ENCODE measurements at places on chromosomes 1 and 21.

DNA sequence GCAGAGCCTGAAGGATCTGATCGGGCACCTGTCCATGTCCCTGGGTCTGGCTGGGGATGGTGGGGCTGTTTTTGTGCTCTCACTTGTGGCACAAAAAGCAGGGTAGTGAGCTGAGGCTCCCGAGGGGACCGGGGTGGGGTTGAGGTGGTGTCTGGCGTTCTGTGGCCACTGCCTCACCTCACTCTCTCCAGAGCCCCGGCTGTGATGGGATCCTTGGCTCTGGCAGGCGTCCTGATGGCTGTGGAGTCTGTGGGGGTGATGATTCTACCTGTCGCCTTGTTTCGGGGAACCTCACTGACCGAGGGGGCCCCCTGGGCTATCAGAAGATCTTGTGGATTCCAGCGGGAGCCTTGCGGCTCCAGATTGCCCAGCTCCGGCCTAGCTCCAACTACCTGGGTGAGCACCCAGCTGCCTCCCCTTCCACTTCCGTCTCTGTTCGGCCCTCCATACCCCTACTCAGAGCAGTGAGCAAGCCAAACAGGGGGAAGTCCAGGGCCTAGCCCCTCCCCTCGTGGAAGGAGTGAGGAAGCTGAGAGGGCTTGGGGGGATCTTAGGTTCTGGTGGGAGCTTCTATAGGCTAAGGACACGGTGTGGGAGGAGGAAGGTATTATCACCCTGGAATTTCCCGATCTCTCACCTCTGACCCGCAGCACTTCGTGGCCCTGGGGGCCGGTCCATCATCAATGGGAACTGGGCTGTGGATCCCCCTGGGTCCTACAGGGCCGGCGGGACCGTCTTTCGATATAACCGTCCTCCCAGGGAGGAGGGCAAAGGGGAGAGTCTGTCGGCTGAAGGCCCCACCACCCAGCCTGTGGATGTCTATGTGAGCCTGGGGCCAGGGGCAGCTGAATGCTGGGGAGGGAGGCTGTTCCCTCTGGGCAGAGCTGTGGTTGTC, 7.0 kb downstream of the ADAMTSL4 start:
- no peak for DNase-seq

DNA sequence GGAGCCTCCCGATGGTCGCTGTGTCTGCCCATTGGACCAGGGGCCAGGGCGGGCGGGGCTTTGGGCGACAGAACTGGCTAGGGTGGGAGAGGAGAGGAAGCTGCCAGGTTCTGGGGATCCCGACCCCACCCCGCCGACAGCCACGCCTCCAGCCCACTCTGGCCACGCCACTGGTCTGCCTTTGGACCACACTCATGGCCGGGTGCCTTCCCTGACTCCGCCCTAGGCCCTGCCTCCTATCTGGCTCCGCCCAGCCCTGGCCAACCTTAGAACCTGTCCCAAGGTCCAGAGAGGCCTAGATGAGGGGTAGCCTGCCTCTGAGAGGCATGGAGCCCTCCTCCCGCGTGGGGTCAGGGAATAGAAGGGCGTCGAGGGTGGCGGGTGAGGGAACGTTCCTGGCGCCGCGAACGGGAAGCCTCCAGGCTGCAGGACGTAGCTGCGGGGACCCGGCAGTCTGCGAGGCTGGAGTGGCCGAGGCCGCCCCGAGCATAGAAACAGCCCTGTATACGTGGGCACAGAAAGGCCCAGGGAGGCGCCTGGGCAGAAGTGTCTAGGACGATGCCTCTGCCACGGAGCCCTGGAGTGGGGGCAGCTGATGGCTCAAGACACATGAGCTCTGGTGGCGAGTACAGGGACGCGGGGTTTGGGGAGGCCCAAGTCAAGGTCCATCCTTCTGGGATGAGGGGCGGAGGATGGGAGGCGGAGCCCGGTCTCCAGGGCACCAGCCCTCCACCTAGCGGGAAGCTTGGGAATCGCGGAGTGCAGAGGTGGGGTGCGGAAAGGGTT, 11.5 kb upstream of the COL16A1 start:
- DNase-seq = peak; percentile 96

DNA sequence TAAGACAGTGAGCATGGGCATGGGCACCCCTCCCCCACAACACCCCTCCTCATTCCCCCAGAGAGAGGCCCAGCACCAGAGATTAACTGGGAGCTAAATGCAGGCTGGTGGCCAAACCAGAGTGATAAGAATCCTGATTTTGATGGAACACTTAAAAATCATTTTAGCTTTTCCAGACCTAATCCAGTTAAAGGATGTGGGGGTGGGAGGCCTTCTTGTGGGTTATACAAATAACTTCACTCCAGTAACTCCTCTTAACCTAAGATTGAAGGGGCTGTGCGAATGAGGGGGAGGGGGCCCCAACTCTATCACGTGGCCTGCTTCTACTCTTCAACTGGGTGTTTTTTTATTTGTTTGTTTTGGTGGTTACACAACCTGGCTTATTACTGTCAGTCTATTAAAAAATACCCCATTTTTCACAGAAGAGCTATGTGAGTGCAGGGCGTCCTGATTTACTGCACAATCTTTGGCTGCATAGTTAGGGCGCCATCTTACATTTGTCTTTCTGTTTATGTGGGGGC, 398.1 kb upstream of the LYPLAL1 start:
- no peak for DNase-seq

DNA sequence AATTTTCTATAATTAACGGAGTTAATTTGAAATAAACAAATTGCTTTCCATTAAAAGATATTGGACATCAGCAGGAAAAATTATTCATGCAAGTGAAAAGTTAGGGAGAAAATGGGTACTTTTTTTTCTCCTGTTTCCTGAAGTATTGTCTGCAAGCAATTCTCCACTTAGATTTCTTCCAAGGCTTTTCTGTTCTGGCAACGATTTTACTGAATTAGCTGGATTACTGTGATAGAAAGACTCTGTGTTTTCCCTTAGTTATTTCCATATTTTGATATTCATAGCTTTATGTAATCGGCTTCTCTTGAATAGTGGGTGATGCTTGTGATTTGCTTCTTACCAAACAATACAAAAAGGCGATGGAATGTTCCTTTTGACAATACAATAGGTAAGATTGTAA, 1333.9 kb downstream of the AMY1C start:
- no peak for DNase-seq

- no peak for DNase-seq
Observed at GRCh38 chr1:94456736-94457135, 38.5 kb downstream of the ABCD3 start.

DNA sequence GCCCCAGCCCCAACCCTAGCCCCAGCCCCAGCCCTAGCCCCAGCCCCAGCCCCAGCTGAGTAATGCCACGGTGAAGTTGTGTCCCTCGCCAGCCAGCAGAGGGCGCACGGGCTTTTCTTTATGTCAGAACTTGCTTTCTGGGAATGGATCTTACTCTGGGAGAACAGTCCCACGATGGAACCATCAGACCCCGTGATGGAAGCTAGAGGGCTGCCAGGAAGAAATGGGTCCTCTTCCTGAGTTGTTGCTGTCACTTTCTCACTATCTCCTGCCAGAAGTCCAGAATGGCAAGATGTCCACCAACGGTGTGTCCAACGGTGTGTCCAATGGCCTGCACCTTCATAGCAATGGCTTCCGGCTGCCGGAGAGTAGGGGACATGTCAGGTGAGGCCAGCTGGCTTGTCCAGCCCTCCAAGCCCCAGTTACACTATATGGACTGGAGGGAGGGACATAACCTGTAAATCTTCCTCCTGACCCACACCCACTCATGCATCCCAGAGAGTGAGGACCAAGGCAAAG, 25.1 kb upstream of the TMEM222 start:
- DNase-seq = no peak

DNA sequence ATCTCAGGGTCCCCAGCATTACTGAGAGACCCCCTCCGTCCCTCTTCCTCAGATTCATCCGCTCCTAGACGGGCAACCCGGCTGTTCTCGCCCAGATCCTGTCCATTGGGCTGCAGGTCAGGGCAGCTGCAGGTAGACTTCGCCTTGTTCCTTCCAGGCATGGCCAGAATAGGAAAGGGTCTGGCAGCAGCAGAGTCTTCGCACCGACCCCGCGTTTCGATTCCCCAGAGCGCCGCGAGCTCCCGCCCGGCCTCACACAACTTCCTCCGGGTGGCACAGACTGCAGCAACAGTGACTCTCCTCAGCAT, 265 bp downstream of the NRDC start:
- no peak for DNase-seq

DNA sequence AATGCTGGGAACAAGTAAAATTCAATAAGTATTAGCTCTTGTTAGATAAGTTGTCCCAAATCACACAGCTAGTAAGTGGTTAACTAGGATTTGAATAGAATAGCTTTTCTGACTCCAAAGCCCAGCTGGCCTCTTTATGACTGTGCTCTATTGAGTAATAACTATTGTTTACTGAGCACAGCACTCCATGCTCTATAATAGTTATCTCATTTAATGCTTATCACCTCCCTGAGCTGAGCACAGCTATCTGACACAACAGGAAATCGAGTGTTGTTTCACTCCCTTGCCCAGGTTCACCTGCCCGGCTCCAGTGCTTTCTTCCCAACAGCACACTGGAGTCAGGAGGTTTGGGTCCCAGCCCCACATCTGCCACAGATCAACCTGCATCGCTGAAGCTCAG, 38.8 kb upstream of the STMN1 start:
- no peak for DNase-seq

DNA sequence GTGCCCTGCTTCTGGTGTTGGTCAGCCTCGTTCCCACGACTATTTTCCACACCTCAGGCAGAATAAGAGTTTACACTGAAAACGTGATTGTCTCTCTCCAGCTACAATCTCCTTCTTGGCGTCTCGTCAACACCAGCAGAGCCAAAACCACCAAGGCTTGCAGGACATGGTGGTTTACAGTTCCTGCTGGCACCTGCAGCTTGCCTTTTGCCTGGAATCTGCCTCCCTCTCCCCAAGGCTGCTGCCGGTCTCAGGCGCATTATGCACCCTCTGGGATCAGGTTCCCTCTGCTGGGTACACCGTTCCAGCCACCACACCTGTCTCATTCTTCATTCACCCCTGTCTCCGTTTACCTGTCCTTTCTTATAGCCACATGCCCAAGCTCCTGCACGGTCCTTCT, 315.9 kb downstream of the DSCAM start:
- no peak for DNase-seq

DNA sequence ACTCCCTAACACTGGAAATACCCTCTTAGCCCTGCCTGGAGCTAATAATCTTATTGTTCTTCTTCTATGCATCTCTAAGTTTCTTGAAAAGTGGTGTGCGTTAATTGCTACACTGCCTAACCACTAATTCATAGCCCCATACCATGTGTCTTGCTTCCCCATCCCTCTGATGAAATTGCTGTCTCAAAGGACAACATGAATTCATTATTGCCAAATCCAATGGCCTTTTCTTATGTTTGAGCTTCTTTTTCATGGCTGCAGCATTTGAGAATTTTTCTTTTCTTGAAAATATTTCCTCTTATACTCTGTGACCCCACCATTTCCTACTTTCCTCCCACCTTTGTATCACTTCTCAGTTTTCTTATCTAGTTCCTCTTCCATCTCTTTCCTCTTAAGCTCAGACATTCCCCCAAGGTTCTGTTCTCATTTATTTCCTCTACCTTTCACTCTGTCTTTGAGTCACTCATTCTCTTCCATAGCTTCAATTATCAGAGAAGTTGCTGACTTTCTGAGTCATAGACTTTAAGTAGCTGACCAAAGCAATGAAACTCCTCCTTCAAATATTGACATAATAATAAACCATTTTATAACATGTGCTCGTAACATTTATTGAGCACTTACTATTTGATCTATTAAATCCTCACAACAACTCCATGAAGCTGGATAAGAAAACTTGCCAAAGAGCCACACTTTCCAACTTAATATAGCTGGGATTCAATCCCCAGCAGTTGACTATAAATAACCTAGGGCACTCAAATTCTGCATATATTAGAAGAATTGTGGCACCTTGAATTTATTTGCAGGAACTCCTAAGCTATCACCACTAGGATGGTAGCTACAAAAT, 35.5 kb upstream of the ATP6V1G3 start:
- DNase-seq = no peak

GRCh38 chr1:221743416-221744208, 1.7 kb upstream of the DUSP10 start:
- DNase-seq = no peak

- no peak for DNase-seq
Observed at GRCh38 chr1:241102664-241103063, 254.3 kb downstream of the RGS7 start.

GRCh38 chr1:162626094-162626493, 6.2 kb upstream of the DDR2 start:
- no peak for DNase-seq

- no peak for DNase-seq
Observed at GRCh38 chr1:231694075-231694431, 67.5 kb downstream of the DISC1 start.

DNA sequence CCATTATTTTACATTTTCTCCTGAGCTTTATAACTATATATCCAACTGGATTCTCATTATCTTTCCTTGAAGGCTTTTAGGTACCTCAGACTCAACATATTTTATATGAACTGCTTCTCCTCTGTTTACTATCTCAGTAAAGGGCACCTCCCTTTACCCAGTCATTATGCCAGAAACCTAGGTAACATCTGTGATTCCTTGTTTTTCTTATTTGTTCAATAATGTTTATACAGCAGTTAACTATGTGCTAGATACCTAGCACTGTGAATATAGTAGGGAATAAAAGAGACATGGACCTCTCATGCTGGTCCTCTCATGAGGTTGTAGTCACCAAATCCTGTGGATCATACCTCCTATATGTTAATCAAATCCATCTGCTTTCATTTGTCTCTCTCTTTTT, 25.6 kb downstream of the PPP1R12B start:
- DNase-seq = no peak

GRCh38 chr1:19547814-19548213, 62.5 kb upstream of the CAPZB start:
- no peak for DNase-seq

GRCh38 chr1:1241588-1242219, 4.8 kb downstream of the C1QTNF12 start:
- DNase-seq = no peak

DNA sequence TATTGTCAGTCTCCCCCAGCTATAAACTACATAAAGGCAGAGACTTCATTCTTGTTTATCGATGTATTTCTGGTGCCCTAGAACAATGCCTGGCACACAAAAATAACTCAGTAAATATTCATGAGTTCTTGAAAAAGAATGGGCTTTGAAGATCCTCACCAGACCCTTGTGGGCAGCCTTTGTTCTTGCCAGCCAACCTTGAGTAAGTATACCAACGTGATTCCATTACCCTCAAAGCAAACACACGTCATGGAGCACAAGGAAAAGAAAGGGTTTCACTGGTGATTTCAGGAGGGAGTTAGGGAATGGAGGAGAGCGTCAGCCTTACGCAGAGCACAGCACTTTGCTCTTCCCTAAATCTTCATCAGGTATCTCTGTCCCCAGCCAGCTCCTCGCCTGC, 29.4 kb downstream of the NMNAT2 start:
- DNase-seq = no peak

- DNase-seq = no peak
Observed at GRCh38 chr1:152747831-152748230, 10.0 kb upstream of the KPRP start.

- DNase-seq = no peak
Observed at GRCh38 chr1:23401313-23401712, 23.2 kb downstream of the TCEA3 start.

DNA sequence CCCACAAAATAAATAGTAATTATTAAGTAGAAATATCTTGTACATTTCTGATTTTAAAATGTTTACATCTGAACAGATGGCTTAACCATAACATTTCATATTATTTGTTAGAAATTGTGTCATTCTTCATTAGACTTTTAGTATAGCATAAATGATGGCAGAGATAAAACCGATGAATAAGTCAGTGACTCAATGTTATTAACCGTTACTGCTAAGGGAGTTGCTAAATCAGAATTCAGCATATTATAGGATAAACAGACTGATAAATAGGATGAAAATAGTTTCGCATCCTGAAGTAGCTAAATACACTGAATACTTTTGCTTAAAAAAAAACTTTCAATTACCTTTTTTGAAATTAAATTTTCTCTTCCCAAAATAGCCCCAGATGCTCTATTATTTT, 610.6 kb upstream of the ZP4 start:
- DNase-seq = no peak

Data from vagina (tissue), 2 donors.